ENCODE measurements at places on chromosomes 5 and 9.
A peak's percentile ranks its signal among the peaks of the same experiment; 100 is the strongest.

- DNase-seq, result no peak
These were observed 108.8 kb downstream of the SLC12A2 start for GRCh38 chr5:128192368-128192767.

DNA sequence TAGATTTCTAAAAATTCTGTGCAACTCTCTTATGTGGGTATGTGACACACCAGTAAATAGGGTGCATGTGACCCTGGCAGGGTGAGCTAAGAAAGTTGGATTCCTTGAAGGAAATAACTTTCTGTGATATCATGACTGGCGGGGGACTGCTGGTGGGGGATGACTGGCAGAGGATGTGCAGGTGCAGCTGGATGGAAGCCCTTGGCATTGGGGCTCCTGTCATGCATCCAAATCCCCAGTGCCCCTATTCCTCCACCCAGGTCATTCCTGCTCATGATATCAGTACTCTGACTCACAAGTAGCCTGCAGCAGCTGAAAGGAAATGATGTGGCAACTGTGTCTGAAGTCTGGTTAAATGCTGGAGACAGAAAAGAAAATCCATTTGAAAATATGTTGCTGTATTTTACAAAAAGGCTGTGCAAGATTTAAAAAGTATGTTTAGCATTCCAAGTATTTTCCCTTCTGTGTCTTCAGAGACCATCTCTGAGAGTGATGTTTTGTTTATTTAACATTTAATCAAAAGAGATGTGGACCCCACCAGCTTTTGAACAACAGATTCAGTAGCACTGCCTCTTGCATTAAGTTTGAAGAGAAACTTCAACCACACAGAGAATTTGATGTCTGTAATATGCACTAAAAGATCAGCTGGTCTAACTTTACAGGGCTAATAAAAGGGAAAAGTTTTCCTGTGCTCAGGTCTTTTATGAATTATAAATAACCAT is 17.9 kb upstream of the ZSWIM6 start:
- peak; percentile 94 for DNase-seq

- DNase-seq, result no peak
These were observed 25.9 kb downstream of the ERBIN start for GRCh38 chr5:65952259-65952658.

- no peak for DNase-seq
These were observed 7.1 kb downstream of the CCDC69 start for GRCh38 chr5:151216781-151217180.

- no peak for DNase-seq
These were observed 123.2 kb downstream of the TLE1 start for GRCh38 chr9:81566074-81566698.

DNA sequence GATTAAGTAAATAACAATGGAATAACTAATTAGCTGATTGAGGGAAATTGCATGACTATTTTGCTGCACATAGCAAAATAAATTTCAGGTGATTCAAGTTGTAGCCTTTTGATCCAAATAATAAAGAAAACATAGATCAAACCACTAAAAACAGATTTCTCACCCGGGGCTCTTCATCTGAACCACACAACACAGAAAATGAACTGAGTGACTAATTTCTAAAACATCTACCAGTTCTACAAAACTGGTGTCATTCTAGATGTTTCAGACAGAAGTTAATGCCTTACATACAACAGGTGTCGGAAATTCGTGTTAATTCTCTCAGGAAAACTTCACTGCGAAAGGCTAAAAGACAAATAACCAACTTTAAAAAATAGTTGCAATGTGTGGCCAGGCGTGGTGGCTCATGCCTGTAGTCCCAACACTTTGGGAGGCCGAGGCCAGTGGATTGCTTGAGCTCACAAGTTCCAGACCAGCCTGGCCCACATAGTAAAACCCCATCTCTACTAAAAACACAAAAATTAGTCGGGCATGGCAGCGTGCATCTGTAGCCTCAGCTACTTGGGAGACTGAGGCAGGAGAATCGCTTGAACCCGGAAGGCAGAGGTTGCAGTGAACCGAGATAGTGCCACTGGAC is 6.9 kb downstream of the PROP1 start:
- DNase-seq, result no peak

- DNase-seq, result no peak
These were observed 51.8 kb upstream of the FOXI1 start for GRCh38 chr5:170053896-170054295.

DNA sequence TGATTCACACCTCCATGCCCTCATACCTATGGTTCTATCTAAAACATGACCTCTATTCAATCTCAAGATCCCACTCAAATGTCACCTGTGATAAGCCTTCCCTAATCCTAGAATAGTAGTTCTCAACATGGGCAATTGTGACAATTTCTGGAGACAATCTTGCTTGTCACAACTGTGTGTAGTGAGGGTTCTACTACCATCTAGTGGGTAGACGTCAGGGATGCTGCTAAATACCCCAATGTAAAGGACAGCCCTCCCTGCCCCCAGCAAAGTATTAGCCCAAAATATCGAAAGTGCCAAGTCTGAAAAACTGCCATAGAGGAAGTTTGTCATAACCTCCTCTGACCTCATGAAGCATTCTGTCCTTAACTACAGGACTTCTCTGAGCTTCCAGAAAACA is 32.0 kb downstream of the TBCA start:
- DNase-seq, result no peak

DNA sequence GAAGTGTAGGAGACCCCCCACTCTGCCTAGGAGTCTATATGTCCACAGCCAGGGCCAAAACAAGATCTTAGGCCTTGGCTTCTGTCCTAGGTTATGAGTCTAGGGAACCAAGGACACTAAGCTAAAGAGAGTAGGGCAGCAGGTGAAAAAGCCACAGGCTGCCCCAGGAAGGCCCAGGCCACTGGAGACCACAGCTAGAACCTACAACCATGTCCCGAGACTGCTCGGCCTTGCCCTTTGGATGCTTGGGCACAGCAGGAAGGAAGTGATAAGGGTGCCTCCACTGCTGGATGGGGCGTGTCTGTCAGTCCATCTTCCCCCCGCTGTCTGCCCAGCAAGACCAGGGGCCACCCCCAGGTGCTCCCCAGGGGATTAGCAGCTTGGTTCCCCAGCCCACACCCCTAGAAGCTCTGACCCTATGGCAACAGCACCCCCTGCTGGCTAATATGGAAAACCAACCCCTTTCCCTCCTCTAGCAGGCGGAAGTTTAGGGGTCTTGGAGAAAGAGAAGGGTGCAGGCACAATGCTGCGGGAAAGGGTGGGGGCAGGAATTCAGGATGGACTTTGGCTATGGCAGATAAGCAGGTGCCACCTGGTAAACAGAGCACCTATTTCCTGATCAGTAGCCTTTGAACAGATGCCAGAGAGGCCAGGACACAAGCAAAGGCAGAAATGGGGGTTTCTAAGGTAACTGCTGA is 10.5 kb upstream of the IRF1 start:
- DNase-seq, result peak; percentile 68

GRCh38 chr5:45793638-45794532 is 97.7 kb upstream of the HCN1 start:
- no peak for DNase-seq

DNA sequence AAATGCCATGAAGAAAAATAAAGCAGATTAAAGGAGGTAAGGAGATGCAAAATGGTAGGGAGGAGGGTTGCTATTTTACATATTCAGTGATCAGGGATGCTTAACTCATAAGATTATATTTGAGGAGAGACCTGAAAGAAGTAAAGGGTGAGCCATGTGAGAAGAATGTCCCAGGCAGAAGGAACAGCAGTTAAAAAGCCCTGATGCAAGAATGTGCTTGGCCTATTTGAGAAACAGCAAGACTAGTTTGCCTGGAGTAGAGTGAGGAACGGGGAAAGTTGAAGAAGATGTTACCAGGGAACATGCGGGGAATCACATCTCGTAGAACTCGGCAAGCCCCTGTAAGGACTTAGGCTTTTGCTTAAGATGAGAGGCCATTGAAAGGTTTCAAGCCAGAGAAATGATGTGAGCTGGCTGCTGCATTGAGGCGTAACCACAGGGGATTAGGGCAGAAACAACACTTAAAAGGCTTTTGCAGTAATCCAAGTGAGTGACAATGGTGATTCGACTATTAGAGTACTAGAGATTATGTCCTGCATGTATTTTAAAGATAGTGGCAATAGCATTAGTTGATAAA is 198.7 kb downstream of the VPS13A start:
- DNase-seq, result peak; percentile 38

GRCh38 chr5:56454219-56454862 is 221.2 kb upstream of the ANKRD55 start:
- DNase-seq, result no peak

GRCh38 chr5:174175716-174176268 is 130.3 kb downstream of the NSG2 start:
- no peak for DNase-seq

DNA sequence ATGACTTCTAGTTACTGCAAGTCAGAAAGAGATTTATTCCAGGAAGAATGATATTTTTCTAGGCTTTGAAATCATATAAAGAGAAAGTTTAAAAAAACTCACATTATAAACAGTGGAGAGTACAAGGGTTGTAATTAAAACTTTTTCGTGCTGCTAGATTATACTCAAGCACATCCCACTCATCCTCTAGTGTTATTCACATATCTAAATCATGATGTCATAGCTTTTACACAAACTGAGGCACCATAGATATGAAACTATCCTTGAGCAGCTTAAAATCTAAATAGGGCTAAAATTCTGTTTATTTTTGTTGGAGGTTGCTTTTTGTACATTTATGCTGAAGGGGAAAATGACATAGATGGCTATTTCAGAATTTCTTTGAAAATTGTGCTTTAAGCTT is 30.0 kb downstream of the TENT2 start:
- peak; percentile 4 for DNase-seq

GRCh38 chr9:37471942-37472684 is 6.9 kb upstream of the ZBTB5 start:
- DNase-seq, result peak; percentile 93
